ENCODE measurements at places on chromosomes 1 and 21. TPM values are rescaled to one million over a fixed set of nuclear protein-coding genes. Genes with fewer than 3 reads are reported as not detected.

- H3K4me1 ChIP-seq = no peaks in the 10 kb centered on the region
- ATAC-seq = no peak
- H3K27me3 ChIP-seq = no peaks in the 10 kb centered on the region
- no peak overlapping the region for H3K4me3 ChIP-seq
These were observed 520.5 kb downstream of the USP25 start for GRCh38 chr21:16250273-16250672.

GRCh38 chr1:229808272-229808671 is 182.2 kb downstream of the URB2 start:
- ATAC-seq = no peak
- H3K4me3 ChIP-seq = no peak overlapping the region
- H3K36me3 ChIP-seq = no peaks in the 10 kb centered on the region
- H3K27ac ChIP-seq = no peak overlapping the region
- H3K4me1 ChIP-seq = no peaks in the 10 kb centered on the region

The OR2T11 gene
- total RNA-seq = not detected

- ATAC-seq = no peak
- H3K27ac ChIP-seq = no peak overlapping the region
These were observed 66.0 kb upstream of the NRIP1 start for GRCh38 chr21:15130751-15131150.

All from gastroesophageal sphincter (tissue), 4 donors.